ENCODE measurements at places on chromosomes 3 and 15.
A peak's percentile ranks its signal among the peaks of the same experiment; 100 is the strongest.

GRCh38 chr3:45978006-45978761 lies 17.4 kb downstream of the FYCO1 start:
- no peak for DNase-seq

GRCh38 chr3:8500989-8501370 lies 643 bp upstream of the LMCD1 start:
- no peak for DNase-seq

DNA sequence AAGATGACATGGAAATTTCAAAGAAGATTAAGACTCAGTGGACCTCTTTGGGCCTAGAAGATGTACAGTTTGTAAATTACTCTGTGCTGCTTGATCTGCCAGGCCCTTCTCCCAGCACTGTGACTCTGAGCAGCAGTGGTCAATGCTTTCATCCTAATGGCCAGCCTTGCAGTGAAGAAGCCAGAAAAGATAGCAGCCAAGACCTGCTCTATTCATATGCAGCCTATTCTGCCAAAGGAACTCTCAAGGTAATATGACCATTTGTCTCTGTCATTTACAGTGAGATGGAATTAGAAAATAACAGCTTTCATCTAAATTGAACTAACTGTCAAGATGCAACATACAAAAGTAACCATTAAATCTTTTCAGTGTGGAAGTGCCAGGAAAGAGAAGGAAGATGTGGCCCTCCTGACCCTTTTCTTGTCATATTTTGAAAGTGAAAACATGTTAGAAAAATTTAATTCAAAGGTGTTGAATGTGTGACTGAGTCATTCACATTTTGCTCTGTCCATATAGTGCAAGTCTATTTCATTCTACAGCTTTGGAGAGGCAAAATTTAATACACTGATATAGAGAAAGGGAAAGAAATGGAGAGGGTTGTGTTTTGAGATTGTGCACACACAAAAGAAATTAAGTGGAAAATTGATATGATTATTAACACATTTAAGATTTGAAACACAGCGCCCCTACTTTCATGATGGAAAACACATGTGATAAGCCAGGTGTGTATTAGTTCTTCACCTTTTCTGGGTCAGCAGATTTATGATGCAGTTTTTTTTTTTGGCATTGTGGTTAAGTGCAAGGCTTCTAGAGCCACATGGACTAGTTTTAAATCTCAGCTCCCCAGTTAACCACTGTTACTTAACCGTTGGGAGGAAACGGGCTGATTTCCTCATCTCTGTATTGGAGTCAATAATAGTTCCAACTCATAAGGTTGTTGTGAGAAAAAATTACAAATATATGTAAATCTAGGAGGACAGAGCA lies 375.1 kb downstream of the NAALADL2 start:
- no peak for DNase-seq

- no peak for DNase-seq
Observed at GRCh38 chr3:23402728-23403492, 199.8 kb downstream of the UBE2E2 start.

DNA sequence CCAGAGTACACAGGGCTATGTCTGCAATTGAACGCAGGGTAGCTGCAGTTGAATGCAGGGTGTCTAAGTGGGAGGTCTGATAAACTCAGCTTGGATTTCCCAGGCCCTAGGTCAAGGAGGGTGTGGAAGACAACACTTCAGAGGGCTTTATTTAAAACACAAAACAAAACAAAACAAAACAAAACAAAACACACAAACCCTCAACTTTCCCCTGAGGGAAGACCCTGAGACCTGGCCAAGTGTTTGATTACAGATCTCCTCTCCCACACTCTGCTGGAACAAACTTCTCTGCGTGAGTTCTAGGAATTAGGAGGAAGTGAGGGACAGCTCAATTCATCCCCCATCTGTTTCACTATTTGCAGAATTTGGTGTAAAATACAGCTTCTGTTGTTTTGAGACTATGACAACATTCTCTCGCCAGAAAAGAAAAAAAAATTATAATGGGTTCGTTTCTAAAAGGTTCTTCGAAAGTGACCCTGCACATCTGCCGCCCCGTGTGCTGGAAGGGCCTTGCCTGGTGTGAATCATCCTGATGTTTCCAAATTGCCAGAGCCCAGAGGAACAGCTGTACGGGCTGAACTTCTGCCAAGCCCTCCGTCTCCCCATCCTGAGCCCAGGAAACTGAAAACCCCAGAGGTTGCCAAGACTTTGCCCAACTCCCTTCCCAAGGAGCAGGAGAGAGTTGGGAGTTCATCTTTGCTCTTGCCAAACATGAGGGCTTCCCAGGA lies 73.3 kb upstream of the RAD18 start:
- no peak for DNase-seq

GRCh38 chr3:125062904-125063618 lies 7.3 kb upstream of the HEG1 start:
- DNase-seq, result no peak

GRCh38 chr3:107769882-107770281 lies 247.1 kb downstream of the BBX start:
- DNase-seq, result no peak

DNA sequence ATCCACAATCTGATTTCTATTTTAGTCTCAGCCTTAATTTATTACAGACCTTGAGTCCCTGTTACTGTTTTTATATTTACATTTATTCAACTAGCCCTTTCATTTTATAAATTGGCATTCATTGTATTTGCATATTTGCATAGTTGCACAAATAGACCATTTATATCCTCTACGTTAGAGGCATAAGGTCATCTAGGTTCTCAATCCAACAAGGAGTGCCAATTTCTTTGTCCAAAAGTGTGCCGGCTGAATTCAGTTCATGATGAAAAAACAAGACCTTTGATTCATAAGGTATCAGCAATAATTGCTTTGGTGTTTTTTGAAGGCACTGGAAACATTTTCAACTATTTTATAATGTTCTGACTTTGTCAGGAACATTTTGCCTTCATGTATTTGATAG lies 33.9 kb upstream of the NANOGP8 start:
- DNase-seq, result no peak

DNA sequence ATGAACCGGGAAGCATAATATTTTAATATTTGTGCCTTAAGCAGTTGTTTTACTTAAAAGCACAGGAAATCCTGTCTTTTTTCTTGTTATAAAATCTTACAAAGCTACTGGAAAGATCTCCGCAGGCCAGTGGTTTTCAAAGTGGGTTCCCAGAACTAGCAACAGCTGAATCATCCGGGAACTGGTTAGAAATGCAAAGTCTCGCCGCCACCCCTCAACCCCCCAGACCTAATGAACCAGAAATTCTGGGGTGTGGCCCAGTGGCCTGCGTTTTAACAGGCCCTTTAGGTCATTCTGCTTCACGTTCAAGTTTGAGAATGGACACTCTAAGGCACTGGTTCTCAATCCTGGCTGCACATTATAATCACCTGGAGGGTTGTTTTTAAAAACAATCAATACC lies 74.7 kb downstream of the PDZRN3 start:
- DNase-seq, result no peak

DNA sequence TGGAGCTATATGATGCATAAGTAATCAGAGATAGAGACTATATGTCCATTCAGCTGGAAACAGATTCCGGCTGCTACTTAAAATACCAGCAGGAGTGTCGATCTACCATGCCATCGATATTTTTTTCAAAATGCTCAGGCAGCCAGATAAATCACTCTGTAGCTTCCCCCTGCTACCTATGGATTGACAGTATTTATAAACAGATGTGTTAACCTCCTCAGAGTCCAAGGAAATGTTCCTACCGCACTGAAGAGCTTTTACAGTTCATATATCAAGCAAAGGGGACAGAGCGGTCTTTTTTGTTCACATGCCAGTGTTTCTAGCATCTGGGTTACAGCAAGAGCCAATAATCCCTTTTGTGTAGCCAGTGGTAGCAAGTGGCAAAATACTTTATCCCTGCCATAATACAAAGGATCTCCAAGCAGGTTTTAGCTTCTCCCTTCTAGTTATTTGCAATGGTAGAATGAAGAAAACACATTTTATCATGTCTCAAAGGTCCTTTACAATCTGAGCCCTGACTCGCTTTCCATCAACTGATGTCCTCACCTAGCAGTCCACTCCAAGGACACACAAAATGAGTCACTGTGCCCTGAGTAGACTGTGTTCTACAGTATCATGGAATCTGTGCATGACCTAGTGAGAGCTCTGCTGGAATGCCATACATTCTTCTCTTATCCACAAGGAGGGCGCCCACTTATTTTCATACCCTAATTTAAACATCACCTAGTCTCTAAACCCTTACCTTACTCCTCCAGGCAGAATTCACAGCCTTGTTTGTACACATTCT lies 507.0 kb downstream of the TBL1XR1 start:
- no peak for DNase-seq

GRCh38 chr3:65149877-65150276 lies 462.1 kb upstream of the ADAMTS9 start:
- no peak for DNase-seq

GRCh38 chr15:69766156-69766555 lies 313.5 kb downstream of the RPLP1 start:
- no peak for DNase-seq

DNA sequence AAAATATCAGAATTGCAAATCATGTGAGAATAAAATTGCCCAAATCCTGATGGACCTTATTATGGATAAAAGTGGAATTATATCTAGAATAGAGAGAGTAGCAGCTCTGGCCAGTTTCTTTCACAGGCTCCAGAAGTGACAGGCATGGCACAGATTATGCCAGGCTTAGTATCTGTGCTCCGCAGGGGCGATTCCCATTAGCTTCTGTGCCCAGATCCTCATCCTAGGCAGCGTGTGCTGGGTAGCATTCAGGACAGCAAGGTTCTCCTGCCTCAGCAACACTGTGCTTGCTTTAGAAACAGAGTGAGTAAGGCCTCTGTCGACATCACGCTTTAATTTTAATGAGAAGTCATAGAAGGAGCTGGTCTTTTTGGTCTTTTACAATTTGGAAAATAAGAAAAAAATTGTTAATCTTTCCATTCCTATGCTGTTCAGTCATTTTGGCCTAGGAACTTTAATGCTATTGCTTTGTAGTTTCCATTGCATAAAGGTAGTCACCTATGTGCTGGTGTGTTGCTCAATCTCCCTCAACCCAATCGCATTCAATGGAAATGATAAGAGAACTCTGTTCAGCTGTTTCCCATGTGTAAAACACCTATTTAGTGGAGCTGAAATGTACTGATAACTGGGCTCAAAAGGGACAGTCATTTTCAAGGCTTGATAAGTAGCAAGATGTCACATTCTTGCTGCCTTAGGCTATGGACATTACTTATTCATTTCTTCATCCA lies 770.1 kb downstream of the AGBL1 start:
- peak; percentile 65 for DNase-seq

DNA sequence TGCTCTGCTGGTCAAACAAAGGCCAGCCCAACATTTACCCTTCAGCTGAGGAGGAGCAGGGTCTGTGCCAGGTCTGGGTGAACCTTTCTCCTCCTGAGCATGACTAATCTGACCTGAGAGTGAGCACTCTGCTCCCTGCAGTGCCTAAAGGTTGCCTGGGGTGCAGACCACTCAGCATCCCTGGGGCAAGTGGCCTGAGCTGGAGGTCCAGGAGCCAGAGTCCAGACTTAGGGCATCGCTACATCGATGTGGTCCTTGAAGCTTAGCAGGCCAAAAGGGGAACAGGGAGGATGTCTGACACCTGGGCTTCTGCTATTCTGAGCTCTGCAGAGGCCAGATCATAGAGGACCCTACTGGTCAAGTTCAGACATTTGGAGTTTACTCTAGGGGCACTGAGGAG lies 119.1 kb downstream of the FAM43A start:
- DNase-seq, result no peak

- DNase-seq, result no peak
Observed at GRCh38 chr15:60858511-60859070, 370.5 kb downstream of the RORA start.

DNA sequence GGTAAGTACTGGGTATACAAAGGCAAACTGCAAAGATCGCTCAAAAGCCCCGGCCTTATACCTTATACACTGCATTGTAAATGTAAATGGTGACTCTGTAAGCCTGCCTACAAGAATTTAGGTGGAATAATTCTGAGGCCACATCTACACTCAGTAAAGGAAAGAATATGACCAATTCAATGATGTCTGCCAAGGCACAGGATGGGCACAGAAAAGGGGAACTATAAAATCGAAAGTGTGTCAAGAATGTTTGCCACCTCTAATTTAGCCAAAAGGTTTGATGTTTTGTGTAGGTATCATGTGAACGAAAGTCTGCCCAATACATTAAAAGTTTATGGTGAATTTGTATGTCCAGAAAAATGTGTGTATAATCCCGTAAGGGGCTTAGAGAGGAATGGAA lies 96.1 kb downstream of the FOXP1 start:
- no peak for DNase-seq

GRCh38 chr3:173238091-173238490 lies 97.1 kb upstream of the SPATA16 start:
- no peak for DNase-seq
